Suprapubic skin (tissue), 4 donors: ENCODE measurements at places on chromosomes 6 and 20.

- no peaks in the 10 kb centered on the region for H3K4me1 ChIP-seq
- H3K27me3 ChIP-seq: no peaks in the 10 kb centered on the region
- H3K27ac ChIP-seq: no peak overlapping the region
- no peak overlapping the region for H3K4me3 ChIP-seq
- H3K36me3 ChIP-seq: no peaks in the 10 kb centered on the region
Observed at GRCh38 chr6:75363304-75363703, 78.7 kb upstream of the TMEM30A start.

DNA sequence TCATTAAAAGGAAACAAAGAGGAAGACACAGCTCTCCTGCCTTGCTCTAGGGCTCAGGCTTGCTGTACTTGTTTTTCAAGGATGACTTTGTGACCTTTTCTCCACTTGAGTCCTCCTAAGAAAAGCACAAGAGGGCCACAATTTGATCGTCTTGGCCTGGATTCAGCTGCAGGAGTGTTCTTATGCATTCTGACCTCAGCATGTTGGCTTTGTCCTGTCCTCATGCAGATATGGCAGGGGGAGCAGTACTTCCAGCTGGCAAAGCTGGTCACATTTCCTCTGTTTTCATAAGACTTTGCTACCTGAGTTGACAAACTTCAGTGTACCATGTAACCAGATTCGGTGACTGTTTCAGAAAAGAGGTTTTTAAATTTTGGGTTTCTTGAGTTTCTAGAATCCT, 30.8 kb downstream of the KDM1B start:
- no peak for DNase-seq
- H3K27me3 ChIP-seq: no peaks in the 10 kb centered on the region
- H3K4me3 ChIP-seq: no peak overlapping the region
- peaks cover 2% of the 10 kb centered on the region for H3K4me1 ChIP-seq
- peaks cover 20% of the 10 kb centered on the region for H3K36me3 ChIP-seq

DNA sequence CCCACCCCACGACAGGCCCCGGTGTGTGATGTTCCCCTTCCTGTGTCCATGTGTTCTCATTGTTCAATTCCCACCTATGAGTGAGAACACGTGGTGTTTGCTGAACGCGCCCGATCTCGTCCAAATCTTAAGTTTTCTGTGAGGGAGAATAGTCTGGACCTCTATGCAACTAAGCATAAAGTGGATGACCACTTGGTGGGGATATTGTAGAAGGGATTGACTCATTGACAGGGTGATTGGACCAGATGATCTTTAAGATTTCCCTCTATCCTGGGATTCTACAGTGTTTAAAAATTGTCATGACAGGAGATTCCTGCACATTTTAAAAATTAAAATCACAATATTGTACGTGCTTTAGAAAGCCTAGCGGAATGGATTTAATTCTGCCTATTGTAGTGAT, 141.3 kb downstream of the TRMT11 start:
- no peaks in the 10 kb centered on the region for H3K4me1 ChIP-seq
- H3K36me3 ChIP-seq: no peaks in the 10 kb centered on the region
- no peaks in the 10 kb centered on the region for H3K27me3 ChIP-seq

DNA sequence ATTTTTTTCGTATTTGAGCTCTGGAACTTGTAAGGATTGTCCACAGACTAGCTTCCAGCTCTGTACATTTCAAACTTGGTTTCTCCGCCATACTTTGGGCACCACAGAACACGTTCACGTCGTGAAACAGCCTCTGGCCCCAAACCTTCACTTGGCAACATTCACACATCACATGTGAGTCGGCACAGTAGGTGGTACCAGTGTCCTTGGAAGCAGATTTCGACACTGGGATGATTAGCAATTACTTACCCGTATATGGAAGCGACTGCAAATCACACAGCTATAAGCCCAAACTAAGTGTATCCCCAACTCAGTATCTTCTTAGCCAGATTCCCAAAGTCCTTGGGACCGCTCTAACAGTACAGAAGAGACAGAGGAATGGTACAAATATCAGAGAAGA, 60.2 kb downstream of the MAFB start:
- no peak overlapping the region for H3K4me3 ChIP-seq
- no peaks in the 10 kb centered on the region for H3K36me3 ChIP-seq
- no peak for DNase-seq
- H3K4me1 ChIP-seq: peaks cover 39% of the 10 kb centered on the region
- H3K27ac ChIP-seq: no peak overlapping the region

GRCh38 chr6:155274106-155274505, 10.3 kb downstream of the CLDN20 start:
- peak overlapping the region; percentile 72 for H3K27ac ChIP-seq
- H3K4me3 ChIP-seq: no peak overlapping the region
- no peaks in the 10 kb centered on the region for H3K36me3 ChIP-seq
- no peak for DNase-seq
- peaks cover 47% of the 10 kb centered on the region for H3K4me1 ChIP-seq

GRCh38 chr6:142843361-142843760, 101.6 kb downstream of the HIVEP2 start:
- no peaks in the 10 kb centered on the region for H3K36me3 ChIP-seq
- no peaks in the 10 kb centered on the region for H3K27me3 ChIP-seq
- H3K27ac ChIP-seq: peak overlapping the region; percentile 60

DNA sequence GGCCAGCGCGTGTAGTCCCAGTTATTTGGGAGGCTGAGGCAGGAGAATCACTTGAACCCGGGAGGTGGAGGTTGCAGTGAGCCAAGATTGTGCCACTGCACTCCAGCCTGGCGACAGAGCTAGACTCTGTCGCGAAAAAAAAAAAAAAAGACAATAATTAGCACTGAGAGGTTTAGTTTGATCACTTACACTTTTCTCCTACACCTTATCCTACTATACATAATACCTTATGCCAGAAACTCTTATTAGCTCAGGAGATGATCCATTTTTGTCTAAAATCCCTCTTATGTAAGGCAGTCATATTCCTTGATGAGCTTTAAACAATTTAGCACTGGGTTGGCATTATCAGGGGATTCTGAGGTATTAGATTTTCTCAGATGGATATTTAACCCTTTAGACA, 3.6 kb upstream of the MTFR2 start:
- H3K36me3 ChIP-seq: peaks cover 16% of the 10 kb centered on the region
- H3K4me3 ChIP-seq: no peak overlapping the region
- H3K27me3 ChIP-seq: no peaks in the 10 kb centered on the region
- no peak for DNase-seq
- H3K27ac ChIP-seq: no peak overlapping the region
- peaks cover 21% of the 10 kb centered on the region for H3K4me1 ChIP-seq

- H3K36me3 ChIP-seq: no peaks in the 10 kb centered on the region
- DNase-seq: no peak
- H3K27me3 ChIP-seq: no peaks in the 10 kb centered on the region
- H3K4me3 ChIP-seq: no peak overlapping the region
Observed at GRCh38 chr6:63371104-63371715, 51.4 kb upstream of the LGSN start.

DNA sequence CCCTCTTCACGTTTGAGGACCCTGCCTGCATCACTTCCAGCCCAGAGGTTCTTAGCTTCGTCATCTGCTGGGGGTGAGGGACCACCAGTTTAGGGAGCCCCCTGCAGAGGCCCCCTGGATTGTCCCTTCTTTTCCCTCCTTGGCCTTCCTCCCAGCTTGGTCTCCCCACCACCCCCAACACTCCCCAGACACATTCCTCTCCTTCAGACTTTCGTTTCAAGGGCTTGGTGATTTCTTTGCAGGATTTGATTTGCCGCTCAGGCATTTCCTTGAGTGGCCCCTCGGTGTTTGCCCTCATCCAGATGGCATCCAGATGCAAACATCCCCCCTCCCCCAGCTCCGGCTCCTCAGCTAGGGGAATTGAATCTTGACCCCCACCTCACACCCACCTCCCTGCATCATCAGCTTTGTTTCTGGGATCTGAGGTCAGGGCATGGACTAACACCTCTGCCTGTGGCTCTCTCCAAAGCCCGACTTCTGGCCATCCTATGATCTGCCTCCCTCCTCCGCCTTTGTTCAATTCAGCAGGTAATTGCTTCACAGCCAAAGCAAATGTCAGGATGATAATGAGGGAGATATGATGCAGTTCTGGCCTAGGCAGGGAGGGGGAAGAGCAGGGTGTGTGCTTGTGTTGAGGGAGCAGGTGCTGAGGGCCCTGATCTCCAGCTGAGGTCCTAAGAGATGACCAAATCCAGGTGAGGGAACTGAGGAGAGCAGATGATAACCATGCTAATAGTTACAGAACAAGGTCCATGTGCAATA, 141.5 kb downstream of the VEGFA start:
- no peak overlapping the region for H3K4me3 ChIP-seq
- H3K27me3 ChIP-seq: peaks cover 2% of the 10 kb centered on the region
- H3K36me3 ChIP-seq: no peaks in the 10 kb centered on the region

DNA sequence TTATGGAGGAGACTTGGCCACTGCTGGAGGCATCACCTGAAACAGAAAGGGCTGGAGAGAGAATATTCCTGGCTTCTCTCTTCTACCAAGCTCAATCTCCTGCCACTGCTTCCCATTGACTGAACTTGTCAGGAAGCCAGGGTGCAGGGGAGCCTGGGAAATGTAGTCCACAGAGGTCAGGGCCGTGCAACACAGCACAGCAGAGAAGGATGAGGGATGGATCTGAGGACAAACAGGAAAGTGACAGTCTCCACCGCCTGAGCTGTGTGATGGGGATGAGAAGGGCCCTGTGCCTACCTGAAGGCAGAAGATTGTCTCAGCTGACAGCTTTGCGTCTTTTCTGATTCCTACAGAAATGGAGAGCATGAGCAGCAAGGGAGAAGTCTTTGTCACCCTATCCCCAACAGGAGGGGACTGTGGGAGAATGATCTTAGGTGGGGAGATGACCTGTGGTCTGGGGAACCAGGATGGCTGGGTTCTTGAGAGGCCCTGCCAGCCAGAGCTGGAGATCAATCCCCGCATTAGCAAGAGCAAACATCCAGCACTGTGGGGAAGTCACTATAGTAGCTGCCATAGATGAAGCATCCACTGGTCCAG, 114.2 kb downstream of the SNX5 start:
- no peaks in the 10 kb centered on the region for H3K27me3 ChIP-seq
- no peak overlapping the region for H3K27ac ChIP-seq
- no peak for DNase-seq
- peaks cover 27% of the 10 kb centered on the region for H3K4me1 ChIP-seq
- no peak overlapping the region for H3K4me3 ChIP-seq

DNA sequence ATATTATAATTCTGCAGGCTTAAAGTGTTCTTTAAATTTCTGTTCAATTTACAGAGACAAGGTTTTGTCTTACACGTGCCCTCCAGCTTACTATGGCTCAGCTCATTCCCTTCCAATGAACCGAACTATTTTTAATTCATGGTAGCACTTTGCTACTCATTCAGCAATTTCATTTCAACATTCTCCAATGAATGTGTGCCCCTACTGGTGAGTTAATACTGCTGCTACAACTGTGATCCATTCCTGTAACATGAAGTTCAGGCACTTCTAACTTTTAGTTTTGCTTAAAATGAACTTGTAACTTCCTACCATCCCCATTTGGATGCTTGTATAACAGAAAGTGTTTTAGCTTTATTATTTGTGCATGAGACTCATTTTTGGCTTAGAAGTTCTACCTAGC, 99.7 kb downstream of the F13A1 start:
- H3K4me1 ChIP-seq: no peaks in the 10 kb centered on the region
- no peaks in the 10 kb centered on the region for H3K36me3 ChIP-seq
- no peak for DNase-seq
- H3K27me3 ChIP-seq: no peaks in the 10 kb centered on the region

GRCh38 chr6:84825461-84825860, 61.1 kb upstream of the TBX18 start:
- DNase-seq: no peak
- no peak overlapping the region for H3K27ac ChIP-seq
- H3K36me3 ChIP-seq: no peaks in the 10 kb centered on the region
- no peaks in the 10 kb centered on the region for H3K4me1 ChIP-seq
- H3K4me3 ChIP-seq: no peak overlapping the region

DNA sequence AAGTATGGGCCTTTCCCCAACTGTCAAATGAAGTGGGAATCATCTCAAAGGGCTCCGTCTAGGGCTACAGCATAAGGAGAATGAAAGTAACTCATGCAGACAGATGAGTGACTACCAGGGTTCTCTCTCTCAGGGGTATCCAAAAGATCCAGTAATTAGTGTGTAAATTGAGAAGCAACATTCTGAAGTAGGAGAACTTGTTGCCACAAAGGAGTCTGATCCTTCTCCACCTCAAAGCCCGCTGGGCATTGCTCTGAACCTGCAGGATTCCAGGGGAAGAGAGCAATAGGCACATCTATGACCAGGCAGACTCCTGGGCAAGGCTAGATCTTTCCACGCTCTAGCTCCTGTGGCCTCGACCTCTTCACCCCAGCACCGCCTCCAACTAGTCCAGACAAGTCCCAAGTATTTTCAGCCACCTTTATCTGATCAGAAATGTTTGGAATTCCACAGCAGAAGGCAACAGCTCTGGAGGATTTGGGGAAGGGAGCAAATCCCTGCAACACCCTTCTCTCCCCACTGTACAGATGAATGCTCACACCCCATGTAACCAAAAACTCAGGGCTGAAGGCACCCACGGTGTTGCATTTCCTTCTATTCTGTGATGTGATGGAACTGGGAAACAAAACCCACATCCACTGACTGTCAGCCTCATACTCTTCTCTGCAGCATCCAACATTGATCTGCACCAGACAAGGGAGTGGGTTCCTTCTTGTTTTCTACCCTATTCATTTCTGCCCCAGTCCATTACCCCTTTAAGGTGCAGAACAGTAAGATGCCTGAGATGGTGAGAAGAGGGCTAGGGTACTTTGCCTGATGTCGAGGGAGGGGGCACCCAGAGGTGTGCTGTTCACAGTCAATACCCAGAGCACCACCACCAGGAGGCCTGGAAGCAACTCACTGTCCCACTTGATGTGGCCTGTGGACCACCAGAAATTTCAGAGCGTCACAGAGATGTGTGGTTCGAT, 41.0 kb downstream of the COX4I2 start:
- H3K36me3 ChIP-seq: peaks cover 5% of the 10 kb centered on the region
- H3K27ac ChIP-seq: no peak overlapping the region
- H3K4me1 ChIP-seq: peaks cover 65% of the 10 kb centered on the region
- no peak for DNase-seq
- H3K4me3 ChIP-seq: no peak overlapping the region
- H3K27me3 ChIP-seq: no peaks in the 10 kb centered on the region

DNA sequence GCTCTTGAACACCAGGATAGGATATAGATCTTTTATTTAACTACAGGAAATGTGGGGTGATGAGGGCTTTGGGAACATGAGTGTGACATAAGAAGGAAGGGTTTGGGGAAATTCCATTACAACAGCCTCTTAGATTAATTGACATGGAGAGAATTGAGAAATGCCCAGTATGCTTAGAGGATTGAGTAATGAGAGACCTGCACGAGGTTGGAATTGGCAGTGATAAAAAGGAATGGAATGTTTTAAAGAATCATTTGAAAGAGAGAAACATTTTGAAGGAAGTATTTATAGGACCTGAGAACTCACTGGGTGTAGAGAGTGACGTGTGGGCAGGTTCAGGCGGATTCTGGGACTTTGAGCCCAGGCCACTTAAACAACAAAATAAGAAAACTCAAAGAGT, 227.0 kb downstream of the BMP2 start:
- DNase-seq: no peak
- no peak overlapping the region for H3K4me3 ChIP-seq
- no peaks in the 10 kb centered on the region for H3K27me3 ChIP-seq
- H3K36me3 ChIP-seq: no peaks in the 10 kb centered on the region
- no peak overlapping the region for H3K27ac ChIP-seq
